ENCODE measurements at places on chromosomes 12 and 14. TPM values are rescaled to one million over a fixed set of nuclear protein-coding genes. Genes with fewer than 3 reads are reported as not detected.

DNA sequence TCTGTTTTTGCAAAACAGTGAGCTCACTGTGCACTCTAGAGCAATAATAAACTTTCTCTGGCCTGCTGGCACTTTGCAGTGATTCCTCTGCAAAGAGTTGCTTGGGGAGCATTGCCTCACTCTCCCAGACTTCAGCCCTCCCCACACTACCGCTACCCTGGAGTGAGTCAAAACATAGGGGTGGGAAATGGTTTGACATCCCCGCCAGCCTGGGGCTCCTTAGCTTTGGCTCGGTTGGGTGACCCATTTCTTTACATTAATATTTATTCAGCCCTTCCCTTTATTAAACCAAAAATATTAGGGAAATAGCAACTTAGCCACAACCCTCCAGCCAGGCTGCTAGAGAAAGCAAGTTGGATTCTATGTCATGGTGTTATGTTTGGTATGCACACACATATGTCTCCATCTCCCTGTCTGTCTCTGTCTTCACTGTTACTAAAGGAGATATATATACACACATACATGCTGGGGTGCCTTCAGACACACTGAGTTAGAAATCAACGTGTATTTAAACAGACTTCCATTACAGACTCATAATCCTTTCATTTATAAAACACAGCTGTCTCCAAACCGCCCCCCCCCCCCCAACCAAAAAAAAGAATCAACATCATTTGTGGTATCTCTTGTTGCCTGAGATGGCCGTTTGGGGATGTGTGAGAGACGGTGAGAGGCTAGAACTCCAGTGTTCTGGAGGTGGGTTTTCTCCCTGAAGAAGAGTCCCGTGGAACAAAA is 3.4 kb upstream of the IRF2BPL start:
- peak overlapping the region; percentile 85 for H3K27ac ChIP-seq
- H3K4me1 ChIP-seq, result peaks cover 5% of the 10 kb centered on the region
- H3K36me3 ChIP-seq, result no peaks in the 10 kb centered on the region
- no peaks in the 10 kb centered on the region for H3K27me3 ChIP-seq

DNA sequence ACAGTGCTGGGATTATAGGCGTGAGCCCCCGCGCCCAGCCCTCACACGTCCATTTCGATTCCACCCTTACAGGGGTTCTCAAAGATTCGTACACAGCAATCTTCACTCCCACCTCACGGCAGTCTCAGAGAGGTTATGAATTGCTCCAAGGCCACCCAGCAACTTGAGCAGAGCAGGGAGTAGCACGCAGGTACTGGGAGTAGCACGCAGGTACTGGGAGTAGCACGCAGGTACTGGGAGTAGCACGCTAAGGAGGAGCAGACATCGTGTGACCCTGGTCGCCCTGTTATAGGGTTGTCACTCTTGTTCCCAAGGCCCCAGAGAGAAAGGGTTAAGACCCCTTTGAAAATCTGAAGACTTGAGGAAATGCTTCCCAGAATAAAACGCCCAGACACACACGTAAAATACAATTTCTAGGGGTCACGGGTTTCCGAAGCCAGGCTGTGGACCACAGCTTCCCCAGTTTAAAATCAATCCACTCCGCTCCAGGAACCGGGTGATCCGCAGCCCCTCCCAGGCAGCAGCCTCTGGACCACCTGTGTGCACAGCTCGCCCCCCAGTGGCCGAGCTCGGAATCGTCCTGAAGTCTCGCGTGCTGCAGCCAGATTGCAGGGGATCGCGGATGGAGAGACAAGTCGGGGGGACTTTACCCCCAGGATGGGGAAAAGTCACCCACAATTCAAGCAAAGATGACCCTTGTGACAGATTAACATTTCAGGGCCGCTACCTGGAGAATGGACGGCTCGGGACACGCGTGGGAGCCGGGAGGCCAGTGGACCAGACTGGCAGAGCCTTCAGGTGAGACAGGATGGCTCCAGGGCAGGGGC is 92.0 kb downstream of the SCARB1 start:
- H3K27me3 ChIP-seq, result no peaks in the 10 kb centered on the region
- H3K4me1 ChIP-seq, result no peaks in the 10 kb centered on the region
- H3K36me3 ChIP-seq, result no peaks in the 10 kb centered on the region
- H3K27ac ChIP-seq, result no peak overlapping the region
- peak; percentile 96 for DNase-seq

The STAC3 gene
- total RNA-seq, result 5.8 TPM

DNA sequence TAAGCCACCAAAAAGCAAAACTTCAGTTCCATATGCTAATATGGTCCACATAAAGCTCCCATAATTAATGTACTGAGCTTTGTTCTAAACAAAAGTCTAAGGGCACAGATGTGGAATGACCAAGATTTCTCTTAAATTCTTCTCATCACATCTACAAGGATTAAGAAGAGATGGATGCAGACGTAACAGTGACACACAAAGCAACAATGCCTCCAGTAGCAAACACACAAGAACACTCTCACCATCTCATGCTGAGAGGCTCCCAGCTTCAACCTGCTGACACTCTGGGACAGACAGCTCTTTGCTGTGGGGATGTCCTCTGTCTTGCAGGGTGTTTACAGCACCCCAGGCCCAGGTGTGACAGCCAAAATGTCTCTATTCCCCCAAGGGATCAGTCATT is 48.2 kb downstream of the SETD3 start:
- no peaks in the 10 kb centered on the region for H3K4me1 ChIP-seq
- no peak for DNase-seq

DNA sequence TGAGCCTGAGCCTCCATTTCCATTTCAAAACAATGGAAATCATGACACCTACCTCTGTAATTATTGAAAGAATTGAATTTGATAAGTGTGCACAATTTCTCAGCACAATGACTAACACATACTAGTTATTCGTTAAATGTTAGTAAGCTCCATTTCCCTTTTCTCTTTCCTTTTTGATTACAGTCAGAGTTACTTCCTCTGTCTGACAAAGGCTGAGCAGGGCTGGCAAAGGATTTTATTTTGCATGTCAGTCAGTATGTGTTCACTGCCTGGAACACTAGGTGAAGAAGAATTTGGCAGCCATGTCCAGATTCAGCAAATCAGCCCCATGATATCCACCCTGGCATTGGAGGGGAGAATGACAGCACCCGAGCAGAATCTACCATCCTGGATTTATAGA is 12.2 kb upstream of the RHOJ start:
- H3K27me3 ChIP-seq, result no peaks in the 10 kb centered on the region
- H3K36me3 ChIP-seq, result no peaks in the 10 kb centered on the region
- no peak for DNase-seq
- no peak overlapping the region for H3K4me3 ChIP-seq
- no peak overlapping the region for H3K27ac ChIP-seq
- no peaks in the 10 kb centered on the region for H3K4me1 ChIP-seq

The ZNF268 gene
- 15.7 TPM for total RNA-seq

DNA sequence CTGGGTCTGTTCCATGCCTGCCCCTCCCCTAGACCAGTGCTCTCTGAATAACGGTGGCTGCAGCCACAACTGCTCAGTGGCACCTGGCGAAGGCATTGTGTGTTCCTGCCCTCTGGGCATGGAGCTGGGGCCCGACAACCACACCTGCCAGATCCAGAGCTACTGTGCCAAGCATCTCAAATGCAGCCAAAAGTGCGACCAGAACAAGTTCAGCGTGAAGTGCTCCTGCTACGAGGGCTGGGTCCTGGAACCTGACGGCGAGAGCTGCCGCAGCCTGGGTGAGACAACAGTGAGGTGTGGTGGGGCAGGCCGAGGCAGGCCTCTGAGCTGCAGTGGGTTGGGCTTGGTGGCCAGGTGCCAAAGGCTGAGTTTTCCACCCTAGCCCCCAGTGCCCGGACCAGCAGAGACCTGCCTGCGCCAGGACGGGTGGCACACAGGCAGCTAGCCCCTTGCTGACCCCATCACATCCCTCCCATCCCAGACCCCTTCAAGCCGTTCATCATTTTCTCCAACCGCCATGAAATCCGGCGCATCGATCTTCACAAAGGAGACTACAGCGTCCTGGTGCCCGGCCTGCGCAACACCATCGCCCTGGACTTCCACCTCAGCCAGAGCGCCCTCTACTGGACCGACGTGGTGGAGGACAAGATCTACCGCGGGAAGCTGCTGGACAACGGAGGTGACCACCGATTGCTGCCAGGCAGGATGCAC is 28.2 kb upstream of the LRP1-AS start:
- H3K36me3 ChIP-seq, result no peaks in the 10 kb centered on the region
- no peak overlapping the region for H3K4me3 ChIP-seq
- no peaks in the 10 kb centered on the region for H3K27me3 ChIP-seq
- H3K4me1 ChIP-seq, result no peaks in the 10 kb centered on the region

The NPFF gene
- not detected for total RNA-seq

DNA sequence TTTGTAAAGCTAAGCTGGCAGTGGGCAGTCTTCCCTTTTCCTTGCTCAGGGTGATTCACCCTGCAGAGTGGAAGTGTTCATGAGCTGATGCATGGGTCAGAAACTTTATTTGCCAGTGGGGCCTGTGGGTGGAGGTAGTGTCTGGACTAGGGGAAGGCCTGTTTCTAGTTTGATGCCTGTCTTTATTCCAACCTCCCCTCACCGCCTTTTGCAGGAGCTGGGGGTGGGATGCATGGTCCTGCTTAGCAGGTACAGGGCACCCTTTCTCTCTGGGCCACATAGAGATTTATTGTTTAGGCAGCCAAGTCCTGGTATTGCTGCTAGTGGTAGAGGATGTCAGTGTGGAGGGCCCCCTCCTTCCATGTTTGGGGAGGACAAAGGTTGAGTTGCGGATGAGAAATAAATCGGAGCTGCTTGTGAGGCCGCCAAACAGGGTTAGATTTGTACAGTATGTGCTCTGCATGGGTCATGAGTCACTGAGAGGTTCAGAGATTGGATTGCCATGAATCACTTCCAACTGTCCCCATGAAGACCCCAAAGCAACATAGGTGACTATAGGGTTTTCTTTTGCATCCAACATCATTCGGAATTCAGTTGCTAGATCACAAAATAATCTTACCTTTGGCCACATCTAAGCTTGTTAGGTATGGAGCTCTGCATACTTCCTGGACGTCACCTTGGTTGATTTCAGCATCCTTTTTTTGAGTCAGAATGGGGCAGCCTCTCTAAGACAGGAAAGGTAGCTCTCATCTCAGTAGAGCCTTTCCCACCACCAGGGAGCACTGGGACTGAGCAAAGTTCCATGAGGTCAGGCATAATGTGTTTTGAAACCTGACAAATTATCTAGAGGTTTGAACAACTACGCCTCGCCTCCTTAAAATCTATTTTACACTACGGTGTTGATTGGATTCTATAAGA is 8.8 kb downstream of the SMOC1 start:
- H3K36me3 ChIP-seq, result no peaks in the 10 kb centered on the region
- no peaks in the 10 kb centered on the region for H3K27me3 ChIP-seq
- H3K27ac ChIP-seq, result no peak overlapping the region
- no peak for DNase-seq

DNA sequence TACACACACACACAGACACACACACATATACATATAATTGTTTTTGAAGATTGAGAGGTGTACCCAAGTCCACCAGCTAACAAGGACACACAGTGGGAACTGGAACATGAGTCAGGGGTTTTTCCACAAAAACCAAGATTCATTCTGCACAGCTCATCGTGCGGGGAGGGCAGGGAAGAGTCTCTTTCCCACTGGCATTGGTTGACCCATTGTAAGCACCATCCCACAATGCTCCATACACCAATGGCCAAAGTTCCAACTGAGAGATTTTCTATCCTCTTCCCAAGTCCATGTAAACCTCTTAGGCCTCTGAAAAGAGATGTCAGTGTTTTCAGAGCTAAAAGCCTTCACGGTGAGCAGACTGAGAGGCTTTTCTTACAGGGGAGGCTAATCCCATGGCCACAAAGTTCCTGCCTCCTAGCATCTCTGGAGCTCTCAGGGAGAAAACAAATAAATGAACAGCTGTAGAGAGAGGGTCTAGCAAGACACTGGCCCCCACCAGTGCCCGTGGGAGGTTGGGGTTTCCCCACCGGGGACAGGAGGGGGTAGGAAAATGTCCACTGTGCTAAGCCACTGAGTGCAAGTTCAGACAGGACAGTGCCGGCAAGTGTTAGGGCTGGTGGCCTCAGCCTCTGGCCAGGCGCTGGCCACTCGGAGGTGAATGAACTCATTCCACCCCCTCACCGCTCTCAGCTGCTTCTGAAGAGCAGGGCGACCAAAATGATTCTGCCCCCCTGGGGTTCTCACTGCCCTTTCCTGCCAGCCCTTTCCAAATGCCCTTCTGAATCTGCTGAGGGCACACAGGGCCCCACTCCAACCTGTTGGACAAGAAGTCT is 21.5 kb upstream of the TC2N start:
- H3K27ac ChIP-seq, result peak overlapping the region; percentile 84
- no peaks in the 10 kb centered on the region for H3K27me3 ChIP-seq
- peaks cover 5% of the 10 kb centered on the region for H3K4me1 ChIP-seq

GRCh38 chr14:101101456-101102056 is 198.0 kb upstream of the RTL1 start:
- no peak overlapping the region for H3K27ac ChIP-seq
- no peaks in the 10 kb centered on the region for H3K27me3 ChIP-seq
- peak; percentile 24 for DNase-seq
- H3K4me1 ChIP-seq, result no peaks in the 10 kb centered on the region

The TAPBPL gene
- total RNA-seq, result 14.6 TPM

GRCh38 chr12:107788690-107789458 is 14.4 kb downstream of the ASCL4 start:
- H3K36me3 ChIP-seq, result no peaks in the 10 kb centered on the region
- no peak overlapping the region for H3K27ac ChIP-seq
- H3K27me3 ChIP-seq, result no peaks in the 10 kb centered on the region
- no peaks in the 10 kb centered on the region for H3K4me1 ChIP-seq
- H3K4me3 ChIP-seq, result no peak overlapping the region

- H3K27ac ChIP-seq, result no peak overlapping the region
- no peak overlapping the region for H3K4me3 ChIP-seq
- DNase-seq, result no peak
- H3K27me3 ChIP-seq, result no peaks in the 10 kb centered on the region
- no peaks in the 10 kb centered on the region for H3K36me3 ChIP-seq
Measured at GRCh38 chr12:109443794-109444193, 33.3 kb downstream of the KCTD10 start.

DNA sequence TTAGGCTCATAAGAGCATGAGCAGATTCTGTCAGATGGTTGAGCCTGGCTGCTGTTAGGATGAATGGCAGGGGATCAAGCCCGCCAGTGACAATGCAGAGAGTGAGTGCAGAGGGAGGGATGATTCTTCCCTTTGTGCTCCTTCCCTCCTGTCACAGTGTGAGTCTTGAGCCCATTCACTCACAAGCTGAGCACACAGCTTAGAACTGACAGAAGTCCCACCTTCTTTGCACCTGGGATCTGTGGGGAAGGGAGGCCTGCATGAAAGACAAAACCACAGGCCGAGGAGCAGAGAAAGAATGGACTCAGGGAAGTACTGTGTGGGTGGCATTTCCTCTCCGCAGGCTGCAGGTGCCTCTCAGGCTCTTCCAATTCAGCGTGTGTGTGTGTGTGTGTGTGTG is 160.6 kb downstream of the KCNA5 start:
- H3K36me3 ChIP-seq, result no peaks in the 10 kb centered on the region
- H3K27ac ChIP-seq, result no peak overlapping the region
- no peaks in the 10 kb centered on the region for H3K4me1 ChIP-seq
- H3K27me3 ChIP-seq, result no peaks in the 10 kb centered on the region
- no peak overlapping the region for H3K4me3 ChIP-seq
- DNase-seq, result no peak

DNA sequence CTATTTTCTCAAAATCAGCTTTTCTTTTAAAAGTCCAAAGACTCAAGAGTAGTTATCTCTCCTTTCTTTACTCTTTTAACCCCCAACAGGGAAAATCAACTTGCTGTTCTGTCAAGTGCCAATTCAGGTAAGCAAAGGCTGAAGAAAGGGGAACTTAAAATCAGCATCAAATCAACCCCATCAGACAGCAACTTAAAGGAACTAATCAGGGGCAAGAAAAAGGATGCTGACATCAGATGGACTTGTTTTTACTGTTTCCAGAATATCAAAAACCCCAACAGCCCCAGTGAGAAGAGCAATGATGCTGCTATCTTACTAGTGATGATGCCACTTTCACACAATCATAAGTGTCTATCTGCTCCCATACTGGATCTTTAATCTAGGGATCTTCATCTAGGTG is 3.4 kb downstream of the BAZ2A start:
- H3K27ac ChIP-seq, result no peak overlapping the region
- H3K4me1 ChIP-seq, result peaks cover 2% of the 10 kb centered on the region
- DNase-seq, result no peak
- no peak overlapping the region for H3K4me3 ChIP-seq
- no peaks in the 10 kb centered on the region for H3K36me3 ChIP-seq

All from aorta (tissue), 5 donors.